Activated naive CD8-positive, alpha-beta T cell treated with anti-CD3 and anti-CD28 coated beads for 36 hours (primary cell): ENCODE measurements at places on chromosomes 13 and 19. TPM values are rescaled to one million over a fixed set of nuclear protein-coding genes. Genes with fewer than 3 reads are reported as not detected.

Gene COL4A1
- not detected for total RNA-seq

Gene ZNF682
- total RNA-seq, result 13.9 TPM

Gene ZNF578
- total RNA-seq, result 0.93 TPM

Gene MEDAG
- total RNA-seq, result not detected

Gene MBD3L2
- not detected for total RNA-seq

Gene SLC8A2
- 0.37 TPM for total RNA-seq

GRCh38 chr19:49161987-49162386 lies 4.4 kb downstream of the TRPM4 start:
- no peak for DNase-seq

DNA sequence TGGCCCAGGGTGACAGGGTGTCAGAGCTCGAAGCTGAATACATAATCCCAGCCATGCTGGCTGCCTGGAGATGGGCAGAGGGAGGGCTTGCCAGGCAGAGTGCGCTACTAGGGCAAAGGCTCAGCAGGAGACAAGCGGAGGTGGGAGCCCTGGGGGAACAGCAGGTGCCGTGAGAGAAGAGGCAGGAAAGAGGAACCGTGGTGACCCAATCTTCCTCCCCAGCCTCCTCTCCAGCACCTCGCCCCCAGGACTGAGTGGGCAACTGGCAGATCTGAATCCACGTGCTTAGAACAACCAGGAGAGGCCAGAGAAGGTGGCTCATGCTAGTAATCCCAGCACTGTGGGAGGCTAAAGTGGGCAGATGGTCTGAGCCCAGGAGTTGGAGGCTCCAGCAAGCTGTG lies 11.0 kb upstream of the CCL25 start:
- no peak for DNase-seq

DNA sequence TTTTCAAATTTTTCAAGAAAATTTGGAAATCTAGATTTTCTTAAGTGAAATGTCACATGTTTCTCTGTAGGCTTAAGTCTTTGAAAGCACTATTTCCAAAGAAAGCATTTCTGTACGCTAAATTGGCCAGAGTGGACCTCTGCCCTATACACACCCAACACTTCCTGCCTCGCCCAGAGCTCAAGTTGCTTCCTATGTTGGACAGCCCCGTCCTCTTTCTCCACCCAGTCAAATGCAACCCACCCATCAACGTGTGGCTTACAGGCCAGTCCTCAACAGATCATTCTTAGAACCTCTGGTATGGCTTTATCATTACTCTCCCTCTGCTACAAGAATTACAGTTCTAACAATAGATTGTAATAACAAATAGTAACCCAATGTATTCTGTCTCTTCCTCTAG lies 24.2 kb downstream of the KLF12 start:
- DNase-seq, result no peak

DNA sequence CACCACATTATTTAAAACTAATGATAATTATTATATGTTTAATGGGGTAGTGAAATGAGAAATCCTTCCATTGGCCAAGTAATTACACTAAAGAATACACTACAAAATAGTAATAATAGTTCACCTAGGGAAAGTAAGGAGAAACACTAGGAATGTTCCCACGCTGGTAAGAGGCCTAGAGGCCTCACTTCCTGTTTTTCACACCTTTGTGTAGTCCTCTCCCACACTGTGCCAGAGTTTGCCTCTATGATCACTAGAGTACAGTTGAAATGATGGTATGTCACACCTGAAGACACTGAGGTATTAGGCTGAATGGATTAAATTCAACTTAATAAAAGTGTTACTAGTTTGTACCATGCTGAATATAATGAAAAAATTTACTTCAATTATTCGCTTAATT lies 1348.0 kb upstream of the ATXN8OS start:
- no peak for DNase-seq

GRCh38 chr13:95137096-95137495 lies 164.2 kb downstream of the ABCC4 start:
- DNase-seq, result no peak

- no peak for DNase-seq
Measured at GRCh38 chr13:30898678-30899241, 7.3 kb upstream of the MEDAG start.

DNA sequence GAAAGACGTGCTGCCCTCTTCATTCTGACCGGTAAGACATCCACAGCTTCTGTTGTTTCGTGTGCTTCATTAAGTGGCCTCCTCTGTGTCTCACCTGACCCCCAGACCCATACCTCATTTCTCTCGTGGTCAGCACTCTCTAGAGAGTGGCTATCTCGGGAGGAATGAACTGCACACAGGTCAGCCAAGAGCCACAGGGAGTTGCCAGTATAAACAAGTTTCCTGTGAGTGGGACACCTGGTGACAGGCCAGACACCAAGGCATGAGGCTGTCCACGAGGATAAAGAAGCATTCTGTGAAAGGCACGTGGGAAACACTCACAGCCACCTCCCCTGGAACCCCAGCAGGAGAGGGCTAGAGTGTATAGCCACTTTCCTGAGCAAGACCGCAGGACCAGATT lies 115.8 kb downstream of the NUFIP1 start:
- no peak for DNase-seq

- DNase-seq, result no peak
Measured at GRCh38 chr13:112245989-112246388, 130.2 kb upstream of the SPACA7 start.
